ENCODE measurements at places on chromosomes 7 and 10. TPM values are rescaled to one million over a fixed set of nuclear protein-coding genes. Genes with fewer than 3 reads are reported as not detected.

ASB10 gene
- total RNA-seq, result not detected

ZP3 gene
- total RNA-seq, result 3.2 TPM

TCF7L2 gene
- total RNA-seq, result 6.0 TPM

CPVL gene
- 0.70 TPM for total RNA-seq

PIK3AP1 gene
- total RNA-seq, result 4.7 TPM

PNLIPRP3 gene
- total RNA-seq, result not detected

CYP3A7 gene
- not detected for total RNA-seq

LFNG gene
- total RNA-seq, result 151 TPM

OR13A1 gene
- 0.29 TPM for total RNA-seq

DNA sequence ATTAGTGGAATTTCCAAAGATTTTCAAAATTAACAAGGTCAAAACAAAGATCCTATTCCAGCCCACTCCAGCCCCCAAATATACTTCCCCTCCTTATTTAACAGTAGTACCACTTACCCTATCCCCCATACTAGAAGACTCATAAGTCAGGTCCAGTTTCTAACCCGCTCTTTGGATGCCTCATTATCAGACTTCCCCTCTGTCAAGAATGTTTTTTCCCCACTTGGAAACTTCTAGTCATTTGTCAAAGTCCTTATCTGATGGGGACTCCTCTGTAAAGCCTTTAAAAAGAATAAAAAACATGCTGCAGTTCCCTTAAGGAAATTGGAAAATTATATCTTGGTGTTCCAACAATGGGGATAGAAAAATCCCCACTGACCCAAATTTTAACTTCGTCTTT, 70.1 kb downstream of the IMMP2L start:
- no peak for DNase-seq

- DNase-seq, result no peak
Observed at GRCh38 chr7:73969991-73970390, 58.0 kb upstream of the ELN start.

DNA sequence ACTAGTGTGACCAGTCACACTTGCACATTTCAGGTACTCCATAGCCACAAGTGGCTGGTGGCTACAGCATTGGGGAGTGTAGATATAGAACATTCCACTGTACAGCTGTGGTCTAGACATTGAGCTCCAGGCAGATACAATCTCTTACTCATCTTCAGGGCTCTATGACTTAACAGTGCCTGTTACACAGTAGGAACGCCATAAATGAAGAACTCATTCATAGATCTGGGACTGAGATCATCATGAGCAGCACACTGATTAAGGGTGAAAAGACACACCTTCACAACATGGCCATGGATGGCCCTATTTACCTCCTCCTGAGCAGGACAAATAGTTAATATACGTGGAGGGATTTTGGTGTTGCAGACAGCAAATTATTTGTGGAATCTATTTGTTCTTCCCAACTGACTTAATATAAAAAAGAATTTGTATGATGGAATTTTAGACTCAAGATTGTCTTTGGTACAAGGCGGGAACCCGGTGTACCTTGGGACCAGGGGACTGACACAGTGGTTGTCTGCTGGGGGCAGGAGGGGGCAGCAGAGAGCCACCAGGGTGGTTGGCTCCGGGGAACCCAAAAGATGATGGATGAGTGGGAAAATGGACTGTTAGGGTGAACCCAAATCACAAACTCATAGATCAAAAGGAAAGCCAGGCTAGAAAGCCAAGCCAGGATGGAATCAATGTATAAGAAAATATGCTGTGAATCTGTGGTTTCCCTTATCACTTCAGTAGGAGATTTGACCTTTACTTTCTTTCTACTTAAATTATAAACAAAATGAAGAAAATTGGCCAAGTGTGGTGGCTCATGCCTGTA, 24.3 kb upstream of the CPA2 start:
- peak; percentile 67 for DNase-seq

DNA sequence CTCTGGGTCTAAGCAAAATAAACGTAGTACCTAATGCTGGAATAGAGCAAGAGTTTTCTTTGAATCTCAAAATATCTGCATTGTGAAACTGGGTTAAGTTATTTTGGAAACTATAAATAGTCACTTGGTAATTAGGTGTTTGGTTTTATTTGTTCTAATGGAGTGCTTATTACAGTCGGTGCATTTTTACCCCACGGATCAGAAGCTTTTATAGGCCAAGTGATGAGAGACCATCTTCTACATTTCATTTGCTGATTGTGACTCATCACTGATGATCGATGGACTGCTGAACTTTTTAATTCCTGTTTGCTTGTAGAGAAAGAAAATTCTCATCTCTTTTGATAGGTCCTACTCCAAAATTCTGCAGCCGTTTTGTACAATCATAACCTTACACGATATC, 28.2 kb downstream of the MGMT start:
- no peak for DNase-seq

GRCh38 chr7:5428478-5429252, 5.0 kb upstream of the TNRC18 start:
- no peak for DNase-seq

DNA sequence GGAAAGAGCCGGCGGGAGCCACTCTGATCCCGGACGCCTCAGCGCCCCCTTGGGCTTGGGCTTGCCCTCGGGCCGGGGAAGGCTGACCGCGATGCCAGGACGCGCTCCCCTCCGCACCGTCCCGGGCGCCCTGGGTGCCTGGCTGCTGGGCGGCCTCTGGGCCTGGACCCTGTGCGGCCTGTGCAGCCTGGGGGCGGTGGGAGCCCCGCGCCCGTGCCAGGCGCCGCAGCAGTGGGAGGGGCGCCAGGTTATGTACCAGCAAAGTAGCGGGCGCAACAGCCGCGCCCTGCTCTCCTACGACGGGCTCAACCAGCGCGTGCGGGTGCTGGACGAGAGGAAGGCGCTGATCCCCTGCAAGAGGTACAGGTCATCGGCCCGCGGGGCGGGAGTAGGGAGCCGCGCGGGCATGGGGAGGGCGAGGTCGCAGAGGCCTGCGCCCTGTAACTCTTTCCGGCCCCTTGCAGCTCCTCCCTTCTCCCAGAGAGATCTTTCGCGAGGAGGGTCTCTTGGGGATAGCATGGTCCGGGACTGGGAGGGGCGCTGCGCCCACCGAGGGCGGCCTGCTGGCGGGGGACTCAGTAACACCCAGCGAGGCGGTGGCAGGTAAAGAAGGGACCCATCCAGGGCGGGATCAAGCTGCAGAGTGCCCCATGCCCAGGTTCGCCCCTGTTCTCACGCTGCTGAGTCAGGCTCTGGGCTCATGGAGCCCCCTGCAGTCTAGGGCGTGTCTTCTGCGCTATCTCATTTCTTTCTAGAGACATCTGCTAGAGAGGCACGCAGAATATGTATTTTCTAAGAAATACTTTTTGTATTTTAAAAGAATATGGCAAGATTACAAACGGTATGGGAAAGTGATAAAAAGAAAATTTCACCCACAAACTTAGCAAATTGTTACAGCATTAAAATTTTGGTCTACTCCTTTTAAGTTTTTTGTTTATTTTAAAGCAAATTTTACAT, 687 bp downstream of the EPDR1 start:
- peak; percentile 31 for DNase-seq

DNA sequence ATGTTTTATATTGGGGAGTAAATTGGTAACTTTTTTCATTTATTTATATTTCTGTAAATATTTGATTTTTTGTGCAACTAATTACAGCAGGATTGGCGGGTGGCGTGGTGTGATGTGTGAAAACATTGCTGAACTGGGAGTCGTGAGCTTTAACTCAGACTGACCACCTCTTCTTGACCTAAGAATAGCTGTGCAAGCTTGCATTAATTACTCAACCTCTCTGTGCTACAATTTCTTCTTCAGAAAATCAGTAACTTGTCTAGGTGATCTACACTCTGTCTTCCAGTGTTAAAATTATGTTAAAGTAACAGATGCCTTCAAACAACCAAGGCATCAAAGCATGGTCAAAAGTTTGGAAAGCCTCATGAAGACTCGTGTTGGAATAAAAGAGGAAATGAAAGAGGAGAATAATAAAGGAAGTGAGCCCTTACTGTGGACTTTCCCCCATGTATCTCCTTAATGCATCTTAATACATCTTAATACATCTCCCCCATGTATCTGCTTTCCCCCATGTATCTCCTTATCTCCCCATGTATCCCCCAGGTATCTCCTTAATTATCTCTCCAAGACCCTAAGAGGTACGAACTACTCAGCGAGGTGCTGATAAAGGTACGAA, 71.2 kb downstream of the SVIL start:
- no peak for DNase-seq

DNA sequence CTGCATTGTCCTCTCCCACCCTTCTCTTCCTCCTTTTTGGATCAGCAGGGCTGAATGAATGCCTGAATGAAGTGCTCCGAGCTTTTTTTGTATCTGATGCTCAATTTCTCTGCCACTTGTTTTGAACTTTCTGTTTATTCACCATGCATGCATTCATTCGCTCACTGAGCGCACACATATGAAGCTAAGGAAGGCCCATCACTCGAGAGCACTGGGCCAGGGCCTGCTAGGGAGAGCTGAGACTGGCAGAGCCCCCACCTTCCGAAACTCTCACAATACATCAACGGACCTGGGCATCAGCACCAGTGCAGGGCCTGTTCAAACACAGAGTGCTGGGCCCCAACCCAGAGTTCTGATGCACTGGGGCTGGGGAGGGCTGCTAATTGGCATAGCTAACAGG, 45.7 kb downstream of the RPS24 start:
- no peak for DNase-seq

DNA sequence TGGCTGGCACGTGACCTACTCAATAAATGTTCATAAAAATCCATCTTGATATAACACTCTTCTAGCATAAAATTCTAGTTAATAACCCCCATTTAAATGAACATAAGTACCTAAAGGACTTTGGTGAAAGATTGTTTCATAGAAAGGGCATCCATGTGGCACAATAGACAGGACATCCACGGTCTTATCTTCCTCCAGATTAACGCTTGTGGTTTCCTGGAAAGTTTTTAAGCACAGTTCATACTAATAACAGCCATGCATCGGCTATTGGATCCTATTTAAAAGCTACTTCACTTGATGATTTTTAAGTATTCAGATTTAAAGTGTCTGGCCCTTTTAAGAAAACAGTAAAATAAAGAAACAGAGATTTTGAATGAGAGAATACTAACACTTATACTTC, 288.3 kb downstream of the AHR start:
- no peak for DNase-seq

GRCh38 chr7:3575753-3576531, 274.9 kb downstream of the SDK1 start:
- no peak for DNase-seq

- DNase-seq, result no peak
Observed at GRCh38 chr10:126475074-126475691, 86.9 kb upstream of the ADAM12 start.

- no peak for DNase-seq
Observed at GRCh38 chr10:31242902-31243301, 76.1 kb upstream of the ZEB1 start.

DNA sequence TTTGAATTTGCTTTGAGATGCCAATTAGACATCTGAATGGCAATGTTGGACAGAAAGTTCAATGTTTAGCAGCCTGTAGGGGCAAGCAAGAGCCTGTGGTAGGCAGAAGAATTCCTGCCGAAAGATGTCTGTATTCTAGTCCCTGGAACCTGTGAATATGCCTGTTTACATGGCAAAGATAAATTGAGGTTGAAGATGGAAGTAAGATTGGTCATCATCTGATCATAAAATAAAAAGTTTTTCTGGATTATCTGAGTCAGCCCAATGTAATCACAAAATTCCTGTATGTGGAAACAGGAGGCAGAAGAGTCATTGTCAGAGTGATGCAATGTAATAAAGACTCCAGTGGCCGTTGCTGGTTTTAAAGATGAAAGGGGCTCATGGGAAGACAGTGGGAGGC, 430.5 kb downstream of the MDFIC start:
- DNase-seq, result no peak

GRCh38 chr10:13673156-13673555, 86.4 kb downstream of the PRPF18 start:
- DNase-seq, result no peak

- no peak for DNase-seq
Observed at GRCh38 chr10:16440396-16441133, 3.8 kb downstream of the PTER start.

GRCh38 chr10:22333167-22333974, 11.9 kb upstream of the SPAG6 start:
- no peak for DNase-seq

GRCh38 chr7:73343671-73344380, 15.9 kb downstream of the FKBP6 start:
- DNase-seq, result no peak

GRCh38 chr7:22783421-22783820, 39.2 kb downstream of the TOMM7 start:
- no peak for DNase-seq

Measured in naive thymus-derived CD8-positive, alpha-beta T cell (primary cell).